Thymus (tissue), 14 donors: ENCODE measurements at places on chromosomes 3 and 15.

DNA sequence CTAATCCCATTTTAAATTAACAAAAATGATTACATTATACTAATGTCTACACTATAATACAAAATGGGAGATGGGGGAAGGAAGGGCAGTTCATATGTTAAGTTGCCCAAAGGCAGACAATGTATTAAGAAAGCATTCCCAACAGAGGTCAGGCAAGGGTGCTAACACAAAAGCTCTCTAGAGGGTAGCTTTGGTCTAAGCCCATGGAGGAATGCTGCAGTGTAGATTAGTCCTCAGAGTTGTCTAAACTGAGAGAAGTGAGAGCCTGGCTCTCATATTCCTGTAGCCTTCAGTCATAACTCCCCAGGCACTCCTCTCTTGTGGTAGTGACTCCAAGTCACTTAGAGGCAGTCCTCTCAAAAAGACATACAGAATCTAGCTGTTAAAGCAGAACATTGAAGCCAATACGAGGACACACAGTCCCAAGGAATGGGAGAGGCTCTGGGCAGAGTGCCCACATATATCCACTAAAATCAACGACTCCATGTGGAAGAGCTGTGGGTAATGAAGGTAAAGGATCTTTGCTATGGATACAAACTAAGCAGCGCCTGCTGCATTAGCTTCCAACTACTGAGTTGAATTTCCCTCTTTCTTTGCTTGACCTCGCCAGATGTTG lies 14.5 kb downstream of the NEK10 start:
- no peak for DNase-seq

- no peak for DNase-seq
Observed at GRCh38 chr3:192884777-192885773, 32.6 kb downstream of the MB21D2 start.

DNA sequence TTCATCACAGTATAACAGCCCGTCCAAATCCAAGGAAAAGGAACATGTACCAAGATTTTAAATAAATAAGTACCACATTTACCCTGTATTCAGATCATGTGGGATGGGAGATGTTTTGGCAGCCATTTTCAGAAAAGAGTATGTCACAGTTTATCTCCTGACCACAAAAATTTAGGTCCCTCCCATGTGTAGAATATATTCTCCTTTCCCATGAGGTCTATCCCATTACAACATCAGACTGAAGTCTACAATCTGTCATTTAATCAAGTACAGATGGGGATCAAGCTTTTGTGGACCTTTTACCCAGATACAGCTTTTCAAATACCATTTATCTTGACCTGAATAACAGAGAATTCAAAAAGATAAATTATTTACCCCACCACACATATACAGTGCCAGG lies 444.5 kb downstream of the PLOD2 start:
- no peak for DNase-seq

DNA sequence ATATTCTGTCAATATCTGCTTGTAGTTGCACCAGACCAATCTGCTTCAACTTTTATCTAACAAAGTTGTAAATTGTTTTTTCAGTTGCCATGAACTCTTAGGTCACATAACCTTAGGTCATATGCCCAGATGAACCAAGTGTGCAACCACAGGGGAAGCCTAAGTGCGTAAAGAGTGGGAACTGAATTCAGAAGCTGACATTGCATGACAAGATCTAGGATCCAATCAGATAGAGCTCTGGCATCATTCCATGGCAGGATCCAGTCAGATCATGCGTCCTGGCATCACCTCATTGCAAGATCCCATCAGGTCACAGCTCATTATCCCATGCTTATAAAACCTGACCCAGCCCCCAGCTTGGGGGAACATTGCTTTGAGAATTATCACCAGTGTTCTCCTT lies 18.9 kb upstream of the IFT57 start:
- no peak for DNase-seq

DNA sequence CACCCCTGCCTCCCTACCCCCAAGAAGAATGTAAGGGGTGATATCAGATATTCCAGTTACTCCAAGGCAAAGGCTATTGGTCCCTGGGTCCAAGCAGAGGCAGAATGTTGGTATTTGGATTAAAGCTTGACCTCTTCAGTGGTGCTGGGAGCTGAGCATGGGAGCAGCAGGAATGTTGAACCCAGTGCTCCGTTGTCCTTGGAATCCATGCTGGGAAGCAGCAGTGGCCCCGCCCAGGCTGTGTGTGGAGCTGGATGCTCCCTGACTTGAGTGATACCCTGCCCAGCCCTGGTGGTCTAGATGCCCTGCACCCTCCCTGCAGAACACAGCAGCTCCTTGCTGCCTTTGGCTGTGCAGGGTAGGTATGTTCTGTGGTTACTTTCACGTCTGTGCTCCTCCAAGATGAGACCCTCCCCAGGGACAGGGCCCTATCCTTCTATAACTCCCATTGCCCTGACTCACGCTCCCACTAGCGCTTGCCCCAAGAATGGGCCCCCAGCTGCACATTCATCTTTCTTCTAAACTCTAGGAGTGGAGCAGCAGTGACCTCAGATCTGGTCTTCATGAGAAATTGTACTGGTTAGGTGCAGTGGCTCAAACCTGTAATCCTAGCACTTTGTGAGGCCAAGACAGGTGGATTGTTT lies 35.1 kb downstream of the UMPS start:
- DNase-seq, result no peak

DNA sequence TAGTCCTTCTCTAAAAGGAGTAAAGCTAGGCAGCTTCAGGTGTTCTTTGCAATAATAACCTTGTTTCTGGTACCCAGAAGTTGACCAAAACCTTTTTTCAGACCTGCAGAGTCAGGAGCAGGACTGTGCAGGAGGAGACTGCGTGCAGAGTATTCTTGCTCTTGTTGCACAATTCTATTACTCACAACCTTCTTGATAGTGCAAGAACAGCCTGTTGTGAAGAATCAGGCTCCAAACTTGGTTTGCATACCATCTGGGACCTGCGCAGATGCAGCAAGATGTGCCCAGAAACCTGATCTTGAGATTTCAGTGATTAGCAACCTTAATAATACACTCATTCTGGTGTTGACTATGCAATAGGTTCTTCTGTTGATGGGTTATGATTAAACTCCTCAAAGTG lies 111.9 kb downstream of the ATG7 start:
- no peak for DNase-seq

DNA sequence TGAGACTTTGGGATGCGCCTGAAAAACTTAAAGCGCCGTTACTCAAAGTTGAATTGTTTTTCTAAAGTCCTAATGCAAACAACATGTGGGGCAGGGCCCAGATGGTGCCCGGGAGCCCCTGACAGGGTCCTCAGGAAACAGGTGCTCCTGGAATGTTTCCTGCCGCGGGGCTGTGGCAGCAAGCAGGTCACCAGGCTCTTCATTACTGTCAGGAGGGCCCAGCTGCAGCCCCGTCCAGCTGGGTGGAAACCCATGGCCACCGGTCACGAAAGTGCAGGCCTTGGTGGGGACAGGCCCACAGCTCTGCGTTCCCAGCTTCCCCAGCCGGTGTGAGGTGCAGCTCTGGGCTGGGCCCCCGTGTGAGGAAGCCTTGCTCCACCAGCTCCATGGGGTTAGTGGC lies 63.9 kb upstream of the GATA2 start:
- no peak for DNase-seq

DNA sequence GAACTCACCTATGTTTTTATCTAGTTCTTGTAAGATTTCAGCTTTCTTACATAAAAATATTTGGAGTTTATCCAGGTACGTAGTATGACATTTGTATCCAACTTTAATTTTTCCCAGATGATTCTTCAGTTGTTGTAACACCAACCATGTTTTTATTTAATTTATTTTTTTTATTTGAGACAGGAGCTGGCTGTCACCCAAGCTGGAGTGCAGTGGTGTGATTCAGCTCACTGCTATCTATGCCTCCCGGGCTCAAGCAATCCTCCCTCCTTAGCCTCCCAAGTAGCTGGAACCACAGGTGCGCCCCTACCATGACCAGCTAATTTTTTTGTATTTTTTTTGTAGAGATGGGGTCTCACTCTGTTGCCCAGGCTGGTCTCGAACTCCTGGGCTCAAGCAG lies 6.6 kb downstream of the XYLB start:
- DNase-seq, result no peak

DNA sequence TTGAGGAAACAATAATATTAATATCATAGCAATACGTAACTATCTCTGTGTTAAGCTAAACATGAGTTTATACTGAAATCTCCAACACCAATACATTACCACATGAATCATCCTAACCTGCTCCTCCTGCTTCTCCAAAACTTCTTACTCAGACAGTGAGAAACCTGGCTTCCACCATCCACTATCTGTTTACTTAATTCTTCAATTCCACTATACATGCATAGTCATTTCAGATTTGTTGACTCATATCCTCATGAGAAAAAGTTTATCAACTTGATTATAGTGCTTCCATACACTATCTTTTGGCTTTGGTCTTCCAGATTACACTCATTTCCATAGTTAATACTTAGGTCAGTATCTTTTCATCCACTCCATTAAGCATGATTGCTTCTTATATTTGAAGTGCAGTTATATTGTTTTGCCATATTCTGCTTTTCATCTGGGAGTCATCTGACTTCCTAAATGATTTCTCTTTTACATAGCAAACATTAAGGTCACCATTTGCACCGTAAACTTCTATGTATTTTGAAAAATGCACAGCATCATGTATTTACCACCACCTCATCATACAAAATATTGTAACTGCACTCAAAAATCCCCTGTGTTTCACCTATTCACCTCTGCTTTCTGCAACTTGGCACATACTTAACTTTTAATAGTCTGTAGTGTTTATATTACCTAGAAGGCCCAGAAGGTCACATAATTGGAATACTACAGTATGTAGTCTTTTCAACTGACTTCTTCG lies 970.6 kb downstream of the DIPK2A start:
- no peak for DNase-seq

- no peak for DNase-seq
Observed at GRCh38 chr3:156209631-156210335, 89.4 kb downstream of the KCNAB1 start.

DNA sequence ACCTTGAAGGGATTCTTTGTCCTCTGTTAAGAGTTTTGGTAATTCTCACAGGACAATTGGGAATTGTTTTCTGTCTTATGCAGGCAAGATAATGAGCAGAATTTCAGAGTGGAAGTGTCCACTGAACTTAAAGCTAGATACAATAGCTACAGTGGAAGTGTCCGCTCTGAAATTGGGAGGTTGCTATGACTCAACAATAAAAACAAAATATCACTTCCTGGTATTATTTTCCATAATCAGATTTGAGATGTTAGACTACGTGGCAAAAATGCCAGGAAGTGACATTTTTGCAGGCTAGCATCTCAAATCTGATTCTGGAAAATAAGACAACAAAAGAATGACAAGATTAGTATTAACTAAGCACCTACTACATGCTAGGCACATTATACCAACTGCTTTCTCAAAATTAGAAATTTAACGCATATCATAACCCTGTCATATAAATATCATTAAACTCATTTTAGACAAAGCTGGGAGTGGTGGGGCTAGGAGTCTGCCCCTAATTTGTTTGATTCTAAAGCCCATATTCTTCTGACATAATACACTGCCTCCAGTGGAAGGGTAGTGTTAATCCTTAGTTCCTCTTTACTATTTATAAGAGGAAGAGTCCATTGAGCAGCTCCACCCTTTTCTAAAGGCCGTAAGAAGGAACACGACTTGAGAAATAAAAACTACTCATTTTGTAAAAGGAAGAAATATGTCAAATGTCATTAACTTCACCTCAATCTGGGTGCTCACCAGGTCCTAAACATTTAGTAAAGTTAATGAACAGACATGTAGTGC lies 266.9 kb upstream of the STT3B start:
- no peak for DNase-seq

DNA sequence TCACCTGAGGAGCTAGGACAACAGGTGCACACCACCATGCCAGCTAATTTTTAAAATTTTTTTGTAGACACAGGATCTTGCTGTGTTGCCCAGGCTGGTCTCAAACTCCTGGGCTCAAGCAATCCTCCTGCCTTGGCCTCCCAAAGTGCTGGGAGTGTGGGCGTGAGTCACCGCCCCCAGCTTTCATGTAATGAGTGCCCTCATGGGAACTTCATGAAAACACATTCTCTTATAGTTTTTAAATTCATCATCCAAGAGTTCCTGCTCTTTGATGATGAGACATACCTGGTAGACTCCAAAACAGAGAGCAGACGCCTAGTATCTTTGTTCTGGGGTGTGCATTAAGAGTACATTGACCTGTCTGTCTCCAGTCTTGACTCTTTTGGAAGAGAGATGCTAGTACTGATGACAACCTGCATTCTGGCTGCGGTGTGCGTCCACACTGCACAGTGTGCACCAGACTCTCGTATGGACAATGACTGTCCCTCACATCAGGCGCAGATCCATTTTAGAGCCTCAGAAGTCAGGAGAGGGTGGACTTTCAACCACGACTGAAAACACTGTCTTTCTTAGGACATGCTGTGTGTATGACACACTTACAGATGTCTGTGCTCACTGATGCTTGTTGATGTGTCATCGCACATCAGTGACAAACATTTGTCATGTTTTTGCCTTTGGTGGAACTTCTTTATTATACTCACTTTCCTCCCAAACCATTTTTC lies 2.0 kb downstream of the NRROS start:
- no peak for DNase-seq

DNA sequence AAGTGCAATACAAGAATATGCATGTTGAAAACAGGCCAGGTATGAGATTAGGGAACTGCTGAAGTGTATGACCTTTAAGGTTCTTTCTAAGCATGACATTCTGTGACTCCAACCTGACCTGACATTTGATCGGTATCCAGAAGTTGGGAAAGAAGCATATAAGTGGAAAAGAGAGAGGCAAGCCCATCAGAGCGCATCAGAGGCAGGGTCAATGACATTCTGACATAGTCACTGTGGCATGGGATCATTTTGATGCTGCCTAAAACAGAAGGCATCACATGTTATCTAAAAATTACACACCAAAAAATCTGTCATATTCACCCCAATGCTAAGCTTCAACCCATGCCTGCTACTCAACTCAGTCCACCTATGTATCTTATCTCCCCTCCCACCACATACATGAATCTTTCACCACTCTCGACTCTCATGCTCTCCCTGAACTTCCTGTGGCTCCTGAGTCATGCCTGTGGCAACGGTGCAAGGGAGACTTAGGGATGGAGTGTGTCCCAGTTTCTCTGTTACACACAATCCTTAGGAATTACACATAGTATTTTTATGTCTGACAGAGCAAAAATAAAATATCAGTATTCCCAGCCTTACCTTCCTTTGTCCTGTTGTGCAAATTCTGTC lies 20.5 kb upstream of the LRRN1 start:
- DNase-seq, result no peak

- DNase-seq, result no peak
Observed at GRCh38 chr3:25686766-25687165, 22.1 kb upstream of the TOP2B start.

DNA sequence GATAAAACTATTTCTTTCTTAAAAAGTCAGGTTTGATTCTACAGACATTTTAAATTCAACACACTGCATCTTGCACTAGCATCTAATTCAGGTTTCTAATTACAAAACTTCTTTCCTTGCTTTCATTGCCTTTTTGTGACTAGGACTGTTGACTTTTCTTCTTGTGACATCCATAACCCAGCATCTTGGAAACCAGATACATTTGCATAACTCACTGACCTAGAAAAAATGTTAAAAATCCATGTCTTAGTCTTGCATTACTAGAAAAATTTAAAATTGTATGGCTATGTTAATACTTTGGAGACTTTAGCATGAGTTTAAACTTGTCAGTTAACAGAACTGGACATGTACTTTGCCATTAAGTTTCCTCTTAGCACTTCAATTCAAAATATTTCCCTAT lies 72.7 kb downstream of the DTWD1 start:
- DNase-seq, result no peak

GRCh38 chr15:23647421-23648370 lies at the start of gene MAGEL2:
Gene MAGEL2 (minus strand): TSS chr15:23647867. CDS start chr15:23647742, 125 bp downstream.
- DNase-seq, result no peak

- DNase-seq, result no peak
Observed at GRCh38 chr3:181808053-181808452, 96.3 kb downstream of the SOX2 start.

- no peak for DNase-seq
Observed at GRCh38 chr3:121750087-121750415, 510 bp upstream of the GOLGB1 start.
